Naive thymus-derived CD8-positive, alpha-beta T cell (primary cell): ENCODE measurements at places on chromosomes 13 and 19.

- DNase-seq, result no peak
Measured at GRCh38 chr13:51202477-51203046, 19.6 kb upstream of the FAM124A start.

GRCh38 chr19:58578012-58578925, 5.1 kb upstream of the MZF1 start:
- no peak for DNase-seq

DNA sequence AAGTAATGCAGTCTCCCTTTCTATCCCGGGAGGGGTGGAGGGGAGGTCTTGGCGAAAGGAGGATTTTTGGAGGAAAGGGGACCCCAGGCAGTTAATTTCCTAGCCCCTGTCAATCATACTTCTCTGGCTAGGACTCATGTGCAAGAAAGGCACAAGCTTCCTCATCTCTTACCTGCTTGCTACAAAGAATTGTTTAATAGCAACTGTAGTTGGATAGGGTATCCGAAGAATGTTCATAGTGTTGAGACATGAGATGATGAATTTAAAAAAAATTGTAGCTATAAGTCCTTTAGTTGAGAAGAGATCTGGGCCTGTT, 525 bp downstream of the BORA start:
- no peak for DNase-seq

GRCh38 chr13:95099541-95099940, 201.7 kb downstream of the ABCC4 start:
- no peak for DNase-seq

GRCh38 chr19:871446-872265, 12.2 kb downstream of the CFD start:
- peak; percentile 35 for DNase-seq

GRCh38 chr13:74466020-74466419, 331.8 kb upstream of the KLF12 start:
- no peak for DNase-seq

GRCh38 chr13:111590796-111591195, 270.4 kb downstream of the TEX29 start:
- DNase-seq, result no peak

DNA sequence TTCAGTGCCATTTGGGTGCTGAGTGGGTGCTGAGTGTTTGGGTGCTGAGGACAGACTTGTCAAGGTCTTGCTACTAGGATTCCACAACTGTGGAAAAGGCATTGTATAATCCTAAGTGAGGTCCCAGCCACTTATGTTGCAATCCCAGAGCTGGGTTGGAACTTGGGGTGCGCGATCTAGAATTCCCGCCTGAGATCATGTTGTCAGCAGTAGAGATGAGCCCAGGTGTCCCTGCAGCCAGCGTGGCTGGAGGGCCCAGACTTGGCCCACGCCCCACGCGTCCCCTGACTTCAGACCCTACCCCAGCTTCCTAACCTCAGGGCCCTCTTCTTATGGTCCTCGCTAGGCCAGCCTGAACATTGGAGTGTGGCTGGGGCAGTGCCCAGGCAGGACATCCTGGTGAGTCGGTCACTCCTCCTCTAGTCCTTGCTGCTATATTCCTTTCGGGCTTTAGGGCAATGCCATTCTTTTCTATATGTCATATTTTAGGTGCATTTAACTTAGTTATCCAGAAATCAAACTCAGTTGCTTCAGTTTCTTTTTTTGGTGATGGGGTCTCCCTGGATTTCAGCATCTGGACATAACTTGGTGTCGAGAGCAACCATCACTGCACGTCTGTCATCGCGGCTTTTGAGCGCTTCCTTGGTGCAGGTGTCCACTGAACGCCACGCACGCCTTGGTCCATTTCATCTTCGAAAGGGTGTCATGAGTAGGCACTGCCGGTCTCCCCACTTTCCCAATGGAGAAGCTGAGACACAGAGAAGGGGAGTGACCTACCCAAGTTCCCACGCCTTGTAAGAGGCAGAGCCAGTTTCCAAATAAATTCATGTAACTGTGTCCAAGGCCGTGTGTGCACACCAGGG, 46.4 kb upstream of the F7 start:
- DNase-seq, result no peak

- DNase-seq, result no peak
Measured at GRCh38 chr13:30806784-30807183, 71.4 kb downstream of the ALOX5AP start.

GRCh38 chr19:3073159-3073563, 10.9 kb upstream of the TLE5 start:
- DNase-seq, result no peak

DNA sequence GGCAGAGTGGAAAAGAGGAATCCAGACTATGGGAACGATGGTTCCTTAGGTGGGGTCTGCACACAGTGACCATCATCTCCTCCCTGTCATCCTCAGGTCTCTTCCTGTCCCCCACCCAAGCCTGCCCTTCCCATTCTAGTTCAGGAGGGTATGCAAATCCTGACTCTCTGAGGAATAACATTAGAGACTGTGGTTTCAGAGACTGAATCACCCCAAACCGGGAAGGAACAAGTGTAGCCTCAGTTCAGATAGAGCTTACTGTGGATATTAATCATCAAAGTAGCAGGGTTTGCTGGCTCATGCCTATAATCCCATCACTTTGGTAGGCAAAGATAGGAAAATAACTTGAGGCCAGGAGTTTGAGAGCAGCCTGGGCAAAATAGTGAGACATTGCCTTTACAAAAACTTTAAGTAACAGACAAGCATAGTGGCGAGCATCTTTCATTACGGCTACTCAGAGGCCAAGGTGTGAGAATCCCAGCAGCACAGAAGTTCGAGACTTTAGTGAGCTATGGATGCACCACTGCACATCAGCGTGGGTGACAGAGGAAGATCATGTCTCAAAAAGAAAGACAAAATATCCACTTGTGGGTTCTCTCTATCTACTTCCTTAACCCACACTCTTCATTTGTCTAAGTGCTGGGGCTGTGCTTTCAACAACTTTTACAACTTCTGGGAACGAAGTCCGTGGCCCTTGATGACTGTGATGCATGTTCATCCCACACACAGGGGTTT, 19.3 kb upstream of the LGALS13 start:
- no peak for DNase-seq

- DNase-seq, result no peak
Measured at GRCh38 chr13:61700620-61701019, 285.0 kb upstream of the PCDH20 start.

GRCh38 chr19:46659151-46660007, 1.6 kb downstream of the DACT3 start:
- no peak for DNase-seq

DNA sequence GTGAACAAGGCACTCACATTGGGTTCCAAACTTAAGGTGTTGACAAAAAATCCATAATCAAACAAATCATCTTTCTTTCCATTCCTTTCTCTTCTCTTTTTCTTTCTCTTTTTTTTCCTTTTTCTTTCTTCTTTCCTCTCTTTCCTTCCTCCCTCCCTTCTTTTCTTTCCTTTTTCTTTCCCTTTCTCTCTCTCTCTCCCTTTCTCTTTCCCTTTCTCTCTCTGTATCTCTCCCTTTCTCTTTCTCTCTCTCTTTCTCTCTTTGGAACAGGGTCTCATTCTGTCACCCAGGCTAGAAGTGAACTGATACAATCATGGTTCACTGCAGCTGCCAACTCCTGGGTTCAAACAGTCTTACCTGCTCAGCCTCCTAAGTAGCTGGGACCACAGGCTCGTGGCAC, 12.5 kb downstream of the C19orf18 start:
- no peak for DNase-seq

DNA sequence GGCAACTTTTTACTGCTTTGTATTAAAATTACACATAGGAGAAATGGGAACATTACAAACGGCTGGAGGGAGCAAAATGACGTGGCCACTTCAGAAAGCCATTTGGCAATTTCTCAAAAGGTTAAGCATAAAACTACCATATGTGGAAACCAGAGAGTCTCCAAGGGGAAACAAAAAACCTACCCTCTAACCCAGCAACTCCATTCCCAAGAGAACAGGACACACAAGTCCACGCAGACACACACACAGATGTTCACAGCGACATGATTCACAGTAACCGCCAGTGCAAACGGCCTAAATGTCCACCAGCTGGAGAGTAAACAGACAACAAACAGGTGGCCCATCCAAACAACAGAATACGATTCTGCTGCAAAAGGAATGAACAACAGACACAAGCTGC, 37.2 kb downstream of the STK24 start:
- DNase-seq, result no peak

DNA sequence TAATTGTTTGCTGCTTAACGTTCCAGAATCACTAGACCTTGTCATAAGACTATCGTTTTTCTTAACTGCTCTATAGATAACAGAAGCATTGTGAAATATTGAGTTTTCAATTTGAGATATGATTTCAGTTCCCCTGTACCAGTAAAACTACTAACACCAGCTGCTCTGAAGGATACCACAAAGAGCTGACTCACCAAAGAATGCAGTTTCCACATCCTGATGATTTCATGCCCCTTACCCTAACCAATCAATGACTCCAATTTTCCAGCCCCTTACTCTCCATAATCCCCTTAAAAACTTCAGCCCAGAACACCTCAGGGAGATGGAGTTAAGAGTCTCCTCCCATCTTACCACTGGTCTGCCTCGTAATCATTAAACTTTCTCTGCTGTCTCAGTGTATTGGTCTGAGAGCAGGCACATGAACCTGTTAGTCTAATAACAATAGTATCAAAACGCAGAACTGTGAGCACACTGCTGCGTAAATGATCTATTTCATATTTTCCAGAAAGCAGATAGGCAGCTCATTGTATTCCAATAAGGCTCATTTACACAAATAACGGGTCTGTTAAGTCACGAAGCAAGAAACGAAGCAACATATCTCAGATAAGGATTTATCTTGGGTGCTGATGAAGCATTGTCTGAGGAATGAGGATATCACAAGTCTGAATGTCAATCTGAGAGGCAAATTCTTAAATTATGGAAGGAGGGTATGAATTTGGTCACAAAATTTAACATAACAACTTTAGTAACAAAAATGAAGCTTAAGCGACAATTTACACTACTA, 14.1 kb upstream of the CCNA1 start:
- no peak for DNase-seq

DNA sequence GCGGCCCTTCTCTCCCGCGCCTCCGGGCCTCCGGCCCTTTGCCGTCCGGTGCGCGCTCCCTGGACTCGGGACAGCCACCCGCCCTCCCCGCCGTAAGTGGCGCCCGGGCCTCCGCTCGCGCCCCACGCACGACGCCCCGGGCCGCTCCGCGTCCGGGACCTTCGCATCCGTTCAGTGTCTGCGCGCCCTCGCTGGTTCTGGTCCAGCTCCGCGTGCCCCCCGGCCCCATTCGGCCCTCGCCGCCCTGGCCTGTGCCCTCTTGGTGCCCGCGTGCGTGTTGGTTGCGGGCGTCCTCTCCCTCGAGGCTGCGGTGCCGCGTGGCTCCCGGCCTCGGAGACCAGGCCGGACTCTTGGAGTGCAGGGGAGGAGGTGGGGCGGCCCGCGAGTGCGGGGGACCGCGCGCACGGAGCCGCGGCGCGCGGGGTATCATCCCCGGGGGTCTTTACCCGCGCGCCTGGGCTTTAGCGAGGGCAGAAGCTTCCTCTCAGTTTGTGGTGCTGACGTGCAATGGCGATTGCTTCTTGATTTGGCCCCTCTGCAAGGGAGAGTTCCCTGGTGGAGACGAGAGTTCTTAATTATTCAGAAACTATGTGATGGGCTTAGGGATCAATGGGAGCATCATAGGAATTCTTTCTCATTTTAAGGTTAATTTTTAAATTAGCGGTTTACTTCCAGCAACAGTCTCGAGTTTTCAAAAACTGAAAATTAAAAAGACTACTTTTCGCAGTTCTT, 757 bp downstream of the WASF3 start:
- no peak for DNase-seq

GRCh38 chr13:80070024-80070703, 270.8 kb downstream of the SPRY2 start:
- no peak for DNase-seq

GRCh38 chr13:60759499-60759898, 362.5 kb downstream of the TDRD3 start:
- DNase-seq, result no peak

- no peak for DNase-seq
Measured at GRCh38 chr19:8110931-8111330, 38.5 kb downstream of the FBN3 start.
